Stimulated activated CD4-positive, alpha-beta T cell treated with anti-CD3 and anti-CD28 coated beads, Interleukin-1b, Interleukin-23, amount 100 ng/mL, for 1 hour (primary cell): ENCODE measurements at places on chromosomes 2 and 18.

- no peak for DNase-seq
Measured at GRCh38 chr18:47519706-47520105, 268.2 kb upstream of the SKOR2 start.

DNA sequence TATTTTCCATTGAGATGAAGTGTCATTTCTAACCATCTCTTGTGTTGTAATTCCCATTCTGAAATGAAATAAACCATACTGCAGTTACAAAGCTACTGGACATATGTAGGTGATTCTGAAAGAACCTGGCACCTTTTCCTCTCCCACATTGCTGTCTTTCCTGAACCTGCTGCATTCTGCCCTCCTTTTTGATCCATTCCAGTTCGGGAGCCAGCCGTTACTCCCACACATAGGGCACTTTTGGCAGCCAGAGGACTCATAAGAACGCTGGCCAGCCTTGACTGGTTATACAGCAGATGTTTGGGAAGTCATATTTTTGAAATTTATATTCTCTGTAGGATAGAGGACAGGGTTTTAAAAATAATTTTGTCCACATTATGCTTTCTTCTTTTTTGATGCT lies 369.8 kb upstream of the CDH7 start:
- DNase-seq, result no peak

- no peak for DNase-seq
Measured at GRCh38 chr2:226410247-226410835, 389.3 kb downstream of the IRS1 start.

GRCh38 chr2:63051795-63052333 lies 1.2 kb downstream of the OTX1 start:
- DNase-seq, result no peak

- DNase-seq, result no peak
Measured at GRCh38 chr2:126655051-126655450, 907 bp upstream of the GYPC start.

GRCh38 chr18:23966909-23967308 lies 47.6 kb upstream of the TTC39C start:
- DNase-seq, result no peak

DNA sequence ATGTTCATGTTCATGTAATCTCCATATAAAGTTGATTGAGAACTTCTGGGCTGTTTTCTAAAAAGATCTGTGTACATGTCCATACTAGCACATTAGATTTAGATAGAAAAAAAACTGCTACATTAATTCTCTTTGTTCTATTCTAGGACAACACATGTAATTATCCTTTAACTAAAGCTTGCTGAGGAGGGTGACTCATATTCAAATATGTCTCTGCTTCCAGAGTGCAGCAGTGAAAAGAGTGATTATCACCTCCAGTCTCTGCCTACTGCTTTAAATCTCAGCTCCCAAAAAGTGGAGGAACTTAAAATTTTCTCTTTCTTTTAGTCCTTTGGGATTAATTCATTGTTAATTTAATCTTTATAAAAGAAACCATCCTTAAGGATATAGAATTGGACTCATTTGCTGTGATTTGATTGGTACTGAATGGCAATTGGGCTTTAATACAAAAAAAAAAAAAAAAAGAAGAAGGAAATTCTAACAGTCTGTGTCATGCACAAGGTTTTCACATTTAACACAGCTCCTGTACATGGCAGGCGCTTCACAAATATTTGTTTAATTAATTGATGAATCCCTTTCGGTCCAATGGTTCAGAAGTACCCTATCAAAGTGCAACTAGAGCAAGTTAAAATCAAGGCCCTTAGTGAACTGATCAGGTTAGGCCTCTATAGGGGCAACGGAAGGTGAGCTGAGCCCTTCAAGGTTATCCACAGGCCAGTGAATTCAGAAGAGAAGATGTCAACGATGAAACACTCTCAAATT lies 214.0 kb upstream of the KCNJ3 start:
- DNase-seq, result no peak

GRCh38 chr2:178298785-178299212 lies 104.5 kb downstream of the OSBPL6 start:
- DNase-seq, result no peak

- DNase-seq, result no peak
Measured at GRCh38 chr2:75528221-75528977, 32.3 kb downstream of the EVA1A start.

DNA sequence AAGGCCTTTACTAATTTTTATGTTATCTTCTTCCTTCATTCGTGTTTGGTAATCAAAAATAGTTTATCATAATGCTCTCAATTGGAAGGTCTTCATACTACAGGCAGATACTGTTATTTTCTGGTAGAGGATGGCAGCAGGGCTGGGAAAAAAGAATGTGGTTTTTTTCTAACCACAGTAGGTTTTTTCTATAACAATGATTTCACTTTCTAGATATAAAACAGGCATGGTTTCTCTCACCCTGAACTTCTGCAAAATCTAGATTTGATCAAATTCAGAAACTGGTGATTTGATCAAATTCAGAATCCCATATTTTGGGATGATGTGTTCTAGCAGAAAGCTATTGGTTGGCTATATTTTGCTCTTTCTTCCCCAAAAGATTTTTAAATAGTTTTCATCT lies 27.6 kb downstream of the BCL11A start:
- DNase-seq, result no peak

DNA sequence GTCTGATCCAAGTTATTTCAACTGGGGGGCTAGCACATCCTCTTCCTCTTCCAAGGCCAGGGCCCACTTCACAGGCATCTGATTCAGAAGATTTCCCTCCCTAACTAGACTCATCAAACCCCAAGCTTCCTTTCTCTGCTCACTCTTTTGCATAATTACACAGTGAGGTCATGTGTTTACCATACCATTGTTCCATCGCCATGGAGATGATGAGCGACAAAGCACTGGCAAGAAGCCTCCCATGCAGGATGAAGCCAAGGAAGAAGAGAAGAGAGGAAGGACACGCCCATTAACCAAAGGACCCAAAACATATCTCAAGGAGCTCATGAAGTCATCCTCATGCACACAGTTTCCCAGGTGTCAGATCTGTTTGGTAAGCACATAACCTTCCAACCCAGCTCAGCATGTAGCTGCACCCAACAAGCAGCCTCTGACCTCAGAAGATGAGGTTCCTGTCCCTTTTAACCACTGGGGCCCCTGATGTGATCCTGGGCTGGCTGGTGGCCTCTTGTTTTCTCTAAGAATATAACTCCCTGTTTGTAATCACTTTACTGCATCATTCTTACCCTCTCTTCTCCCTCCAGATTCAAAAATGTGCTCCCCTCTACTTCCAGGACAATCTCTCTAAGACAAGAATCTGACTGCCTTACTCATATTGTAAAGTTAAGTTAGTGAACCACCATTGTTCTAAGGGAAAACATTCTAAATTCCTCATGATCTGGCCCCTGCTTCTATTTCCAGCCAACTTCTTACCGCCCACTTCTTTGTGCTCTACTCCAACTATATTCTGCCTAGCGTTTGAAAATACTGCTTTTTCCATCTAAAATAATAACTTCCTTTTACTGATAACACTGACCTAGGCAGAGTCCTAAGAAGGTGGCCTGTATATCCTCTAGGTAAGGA lies 190.1 kb downstream of the TTC32 start:
- no peak for DNase-seq

DNA sequence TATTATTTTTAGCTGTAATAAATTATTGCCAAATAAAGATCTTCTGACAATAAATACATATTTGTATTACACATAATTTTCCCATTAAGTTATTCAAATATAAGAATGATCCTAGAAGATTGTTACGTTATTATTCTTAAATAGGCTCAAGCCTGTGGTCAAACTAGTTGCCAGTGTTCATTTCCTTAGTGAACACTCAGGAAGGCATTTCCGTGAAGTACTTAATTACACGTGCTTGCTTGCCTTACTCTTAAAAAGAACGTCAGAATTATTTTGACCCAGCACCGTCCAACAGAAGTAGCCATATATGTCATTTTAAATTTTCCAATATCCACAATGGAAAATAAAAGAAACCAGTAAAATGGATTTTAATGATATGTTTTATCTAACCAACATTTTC lies 249.8 kb downstream of the TXNL1 start:
- DNase-seq, result no peak

DNA sequence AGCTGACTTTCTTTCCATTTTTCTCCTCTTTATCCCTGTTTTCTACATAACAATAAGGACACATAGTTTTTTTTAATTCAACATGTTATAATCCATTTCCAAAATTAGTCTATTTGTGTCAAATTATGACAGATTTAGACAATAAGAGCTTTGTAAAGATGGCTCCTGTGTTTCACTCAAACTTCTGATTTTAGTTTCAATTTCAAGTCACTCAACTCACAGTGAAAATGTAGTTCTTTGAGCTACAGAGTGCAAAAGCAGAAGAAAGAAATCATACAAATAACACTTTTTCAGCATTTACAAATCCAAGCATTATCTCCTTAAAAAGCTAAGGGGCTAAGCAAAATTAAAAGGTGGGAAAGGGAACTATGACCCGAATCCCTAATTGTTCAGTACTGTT lies 340.7 kb upstream of the TRIB2 start:
- no peak for DNase-seq

- no peak for DNase-seq
Measured at GRCh38 chr18:44513233-44513632, 167.5 kb upstream of the SETBP1 start.

- no peak for DNase-seq
Measured at GRCh38 chr18:48402953-48403352, 6.2 kb downstream of the ZBTB7C start.

GRCh38 chr2:69251943-69252342 lies 135.1 kb downstream of the GFPT1 start:
- no peak for DNase-seq

GRCh38 chr2:118460425-118460824 lies 372.2 kb downstream of the INSIG2 start:
- no peak for DNase-seq

- DNase-seq, result no peak
Measured at GRCh38 chr2:1052771-1053191, 102.1 kb downstream of the SNTG2 start.

DNA sequence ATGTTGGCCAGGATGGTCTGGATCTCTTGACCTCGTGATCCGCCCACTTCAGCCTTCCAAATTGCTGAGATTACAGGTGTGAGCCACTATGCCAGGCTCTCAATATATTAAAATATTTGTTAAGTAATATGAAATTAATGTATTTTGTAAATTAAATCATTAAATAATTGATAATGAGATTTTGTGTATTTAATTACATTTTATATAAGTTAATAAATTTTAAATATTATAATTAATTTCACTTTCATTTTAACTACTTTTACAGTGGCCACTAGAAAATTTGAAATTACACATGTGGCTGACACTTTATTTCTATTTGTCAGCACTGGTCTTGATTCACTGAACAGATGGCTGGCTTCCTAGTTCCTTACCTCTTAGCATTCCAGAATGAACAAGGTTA lies 102.6 kb downstream of the DPP10 start:
- DNase-seq, result no peak

DNA sequence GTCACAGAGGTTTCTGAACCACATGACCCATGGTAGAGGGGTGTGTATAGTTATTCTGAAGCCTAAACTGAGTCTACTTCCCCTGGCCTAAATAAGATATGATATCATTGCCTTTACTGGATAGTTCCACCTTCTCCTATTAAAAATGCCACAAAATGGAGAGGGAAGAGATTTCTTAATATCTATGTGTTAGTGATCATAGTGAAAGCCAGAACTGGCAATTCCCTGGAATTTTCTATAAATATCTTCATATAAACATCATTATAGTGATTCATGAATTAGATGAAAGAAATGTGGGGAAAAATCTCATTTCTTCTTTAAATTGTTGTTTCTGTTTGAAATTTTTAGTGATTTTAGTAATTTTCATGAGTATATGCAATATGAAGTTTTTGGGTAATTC lies 45.8 kb downstream of the TSHZ1 start:
- DNase-seq, result no peak

DNA sequence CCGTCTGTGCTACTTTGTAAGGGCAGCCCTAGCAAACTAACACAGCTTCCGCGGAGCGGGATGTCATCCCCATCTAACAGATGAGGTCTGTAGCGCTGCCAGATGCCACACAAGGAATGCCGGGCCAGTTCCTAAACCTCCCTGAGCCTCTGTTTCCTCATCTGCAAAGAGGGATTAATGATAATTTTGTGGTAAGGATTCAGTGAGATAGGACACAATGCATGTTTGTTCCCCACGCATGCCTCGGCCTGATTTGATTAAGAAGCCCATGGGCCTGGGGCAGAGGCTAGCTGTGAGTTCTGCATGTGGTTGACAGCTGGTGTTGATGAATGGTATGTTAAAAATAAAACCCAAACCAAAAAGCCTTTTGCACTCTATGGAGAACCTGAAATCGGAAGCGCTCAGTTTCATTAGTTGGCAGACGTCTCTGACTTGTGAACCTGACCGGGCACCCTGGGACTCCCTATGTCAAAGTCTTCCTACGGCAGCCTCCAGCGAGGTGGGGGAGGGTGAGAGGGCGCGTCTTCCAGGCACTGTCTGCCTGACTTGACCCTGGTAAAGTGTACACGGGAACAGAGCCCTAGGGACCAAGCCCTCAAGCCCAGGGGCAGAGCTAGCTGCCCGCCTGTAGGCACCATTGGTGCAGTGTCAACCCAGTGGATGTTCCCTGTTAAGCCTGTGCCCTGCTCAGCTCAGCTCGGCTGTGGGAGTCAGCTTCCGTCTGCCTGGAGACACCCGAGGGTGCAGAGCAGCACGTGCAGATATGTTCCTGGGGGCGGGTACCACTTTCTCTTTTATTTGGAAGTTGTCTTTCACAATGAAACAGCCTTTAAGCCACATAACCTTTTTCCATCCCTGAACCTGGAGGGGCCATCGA lies 14.8 kb upstream of the INHBB start:
- no peak for DNase-seq

GRCh38 chr2:172993931-172994717 lies 81.5 kb upstream of the MAP3K20 start:
- no peak for DNase-seq

GRCh38 chr2:103208916-103209315 lies 447.1 kb downstream of the TMEM182 start:
- DNase-seq, result no peak

GRCh38 chr2:55138014-55138881 lies 88.0 kb upstream of the RTN4 start:
- DNase-seq, result no peak
